T1000 (cell line): ENCODE measurements at places on chromosomes 2 and 18.
A peak's percentile ranks its signal among the peaks of the same experiment; 100 is the strongest.

DNA sequence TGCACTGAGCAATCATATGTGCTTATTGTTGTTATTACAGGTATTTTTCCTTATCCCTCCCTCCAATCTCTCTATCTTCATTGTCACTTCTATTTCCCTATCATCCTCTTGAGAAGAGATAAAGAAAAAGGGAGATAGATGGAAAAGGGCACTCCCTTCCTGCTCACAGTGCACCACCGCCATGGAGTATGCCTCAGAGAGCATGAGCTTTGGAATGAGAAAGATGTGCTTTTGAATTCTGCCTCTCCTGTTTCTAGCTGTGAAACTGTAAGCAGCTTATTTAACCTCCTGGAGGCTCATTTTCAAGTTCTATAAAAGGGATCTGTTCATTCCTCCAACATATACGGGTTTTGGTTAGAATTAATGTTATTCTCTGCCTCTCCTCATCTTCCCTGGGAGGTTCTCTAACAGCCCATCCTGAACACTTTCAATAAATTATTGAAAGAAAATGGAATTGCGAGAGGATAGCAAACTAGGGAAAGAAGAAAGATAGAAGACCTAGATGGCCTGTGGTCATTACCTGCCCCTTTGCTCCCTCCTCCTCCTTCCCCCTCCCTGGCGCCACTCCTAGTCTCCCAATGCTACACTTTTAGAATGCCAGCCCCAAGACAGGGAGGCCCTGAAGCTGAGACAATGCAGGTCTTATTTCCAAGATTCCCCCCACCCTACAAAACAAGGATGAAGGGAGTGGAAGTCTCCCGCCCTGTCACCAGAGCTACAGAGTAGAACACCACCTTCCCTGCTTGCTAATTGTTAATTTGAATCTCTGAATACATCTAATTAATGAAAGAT is 37.8 kb downstream of the FIGN start:
- DNase-seq = no peak

GRCh38 chr18:68414407-68414806 is 300.5 kb downstream of the TMX3 start:
- no peak for DNase-seq

GRCh38 chr18:58758046-58758445 is 86.8 kb downstream of the MALT1 start:
- DNase-seq = no peak

GRCh38 chr2:204030322-204030721 is 93.8 kb downstream of the ICOS start:
- DNase-seq = no peak

DNA sequence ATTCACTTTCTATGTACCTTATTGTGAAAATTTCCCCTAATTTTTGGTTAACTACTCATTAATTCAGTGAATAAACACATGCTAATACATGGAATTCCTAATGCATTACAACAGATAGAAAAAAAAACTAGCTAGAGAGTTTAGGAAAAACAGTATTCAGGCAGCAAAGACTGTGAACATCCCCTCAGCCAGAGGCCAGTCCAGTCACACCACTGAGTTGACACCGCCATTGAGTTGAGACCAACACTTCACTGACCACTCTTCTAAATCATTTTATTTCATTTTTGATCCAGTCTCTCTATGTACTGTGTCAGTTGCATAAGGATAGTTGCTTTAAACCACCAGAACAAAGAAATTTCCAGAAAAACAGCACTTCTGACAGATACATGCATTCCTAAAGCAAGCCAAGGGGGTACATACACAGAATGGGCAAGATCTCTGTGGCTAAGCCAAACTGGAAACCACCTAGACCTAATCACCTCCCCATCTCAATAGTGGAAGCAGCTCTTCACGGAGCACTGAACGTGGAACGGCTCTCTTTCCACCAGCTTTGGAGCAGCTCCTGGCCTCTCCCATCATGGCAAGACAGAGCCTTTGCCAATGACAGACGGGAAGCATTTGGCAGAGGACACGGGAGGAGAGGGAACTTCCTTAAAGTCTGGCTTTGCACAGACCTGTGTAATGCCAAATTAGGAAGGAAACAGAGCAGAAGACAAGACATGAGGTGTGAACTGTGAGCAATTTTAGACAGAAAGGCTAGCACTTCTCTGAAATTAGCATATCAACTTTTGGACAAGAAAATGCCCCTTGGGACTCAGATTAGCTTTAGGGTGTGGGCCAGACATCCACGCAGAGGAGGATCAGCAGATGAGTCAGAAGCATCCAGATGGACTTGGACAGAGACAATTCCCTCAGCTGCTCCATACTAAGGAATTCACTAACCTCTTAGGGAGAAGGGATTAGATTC is 36.4 kb downstream of the CACNB4 start:
- DNase-seq = peak; percentile 11

DNA sequence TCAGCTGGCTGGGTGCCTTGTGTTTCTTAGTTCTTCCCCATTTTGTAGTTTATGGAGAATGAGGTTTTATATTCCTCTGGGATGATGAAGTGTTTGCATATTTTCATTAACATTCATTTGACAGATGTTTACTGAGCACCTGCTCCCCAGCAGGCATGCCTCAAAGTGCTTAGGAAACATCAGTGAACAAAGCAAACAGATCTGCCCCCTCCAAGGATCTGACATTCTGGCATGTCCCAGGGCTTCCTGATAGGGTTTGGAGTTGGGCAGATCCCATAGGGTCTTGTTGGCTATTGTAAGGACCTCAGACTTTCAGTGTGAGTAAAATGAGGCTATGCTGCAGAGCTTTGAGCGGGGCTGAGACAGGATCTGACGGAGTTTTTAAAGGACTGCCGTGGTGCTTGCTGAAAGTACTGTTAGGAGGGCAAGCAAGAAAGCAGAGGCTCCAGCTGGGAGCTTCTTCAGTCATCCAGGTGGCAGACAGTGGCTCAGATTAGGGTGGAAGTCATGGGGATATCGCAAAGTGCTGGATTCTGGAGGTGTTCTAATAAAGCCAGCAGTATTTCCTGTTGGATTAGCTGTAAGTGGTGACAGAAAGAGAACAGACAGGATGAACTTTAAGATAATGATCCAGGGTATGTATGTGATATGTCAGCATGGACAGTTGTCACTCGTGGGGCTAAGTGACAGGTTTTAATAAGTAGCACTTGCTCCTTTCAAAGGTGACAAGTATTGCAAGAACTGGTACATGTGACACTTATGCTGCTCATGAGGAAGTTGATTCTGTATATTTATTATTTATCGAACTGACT is 11.3 kb upstream of the IAH1 start:
- no peak for DNase-seq

GRCh38 chr2:161994761-161995520 is 79.1 kb downstream of the DPP4 start:
- no peak for DNase-seq

GRCh38 chr2:48108455-48108854 is 202.2 kb upstream of the FBXO11 start:
- DNase-seq = no peak

DNA sequence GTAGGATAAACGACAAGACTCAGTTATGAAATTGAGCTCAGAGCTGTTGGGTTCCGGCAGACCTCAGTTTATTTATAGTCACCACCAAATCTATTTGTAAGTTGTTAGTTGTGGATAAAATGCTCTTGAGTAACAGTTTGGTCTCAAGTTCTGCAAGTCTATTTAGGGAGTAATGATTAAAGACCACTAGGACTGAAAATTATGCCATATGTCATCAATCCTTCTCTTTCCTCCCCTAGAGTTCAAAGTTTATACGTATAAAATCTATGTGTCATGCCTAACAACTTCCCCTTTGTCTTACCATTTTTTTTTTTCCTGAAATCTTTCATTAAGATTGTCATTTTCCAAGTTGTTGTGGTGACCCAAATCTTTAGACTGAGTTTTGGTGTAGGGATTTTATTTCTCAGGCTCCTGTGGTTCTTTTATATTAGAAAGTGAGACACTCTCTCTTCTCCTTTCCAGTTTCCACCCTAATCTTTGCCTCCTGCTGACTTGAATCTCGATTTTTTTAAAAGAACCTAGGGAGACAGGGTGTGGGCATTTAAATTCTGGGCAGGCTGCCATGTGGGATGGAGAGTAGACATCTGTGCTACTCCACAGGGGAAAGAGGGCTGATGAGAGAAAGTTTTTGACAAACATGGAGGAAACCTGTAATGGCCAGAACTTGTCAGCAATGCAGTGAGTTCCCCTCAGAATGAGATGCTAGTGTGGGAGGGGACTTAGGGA is 51.0 kb downstream of the LAMA3 start:
- DNase-seq = peak; percentile 11

GRCh38 chr2:223994562-223995162 is 37.4 kb downstream of the MRPL44 start:
- no peak for DNase-seq

GRCh38 chr18:48151421-48152065 is 221.1 kb upstream of the SMAD2 start:
- DNase-seq = no peak

GRCh38 chr2:40039549-40039948 is 260.5 kb upstream of the THUMPD2 start:
- no peak for DNase-seq

DNA sequence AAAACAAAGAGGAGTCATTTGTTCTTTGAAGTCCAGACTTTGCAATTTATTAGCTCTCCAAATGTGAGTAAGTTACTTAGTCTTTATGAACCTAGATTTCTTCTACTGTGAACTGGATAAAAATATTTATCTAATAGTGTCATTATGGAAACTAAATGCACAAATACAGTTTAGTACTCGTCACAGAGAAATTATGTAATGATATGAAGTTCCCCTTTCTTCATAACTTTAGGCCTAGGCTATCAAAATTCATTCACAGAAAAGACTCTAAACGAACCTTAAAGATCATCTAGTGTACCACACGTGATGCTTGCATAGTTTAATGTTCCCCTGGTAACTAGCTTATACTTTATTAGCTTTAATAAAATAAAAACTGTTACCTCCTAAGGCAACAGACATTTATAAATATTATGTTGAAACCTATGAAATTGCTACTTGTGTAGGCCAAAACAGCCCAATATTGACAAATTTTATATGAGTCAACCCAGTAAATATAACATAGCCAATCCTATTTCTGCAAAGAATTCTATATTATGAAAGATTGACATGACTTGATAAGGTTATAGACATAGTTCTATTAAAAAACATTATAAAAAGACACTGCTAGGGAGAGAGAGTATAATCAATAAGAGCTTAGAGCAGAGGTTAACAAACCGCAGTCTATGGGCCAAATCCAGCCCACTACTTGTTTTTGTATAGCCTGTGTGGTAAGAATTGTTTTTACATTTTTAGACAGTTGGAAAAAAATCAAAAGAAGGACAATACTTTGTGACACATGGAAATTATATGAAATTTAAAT is 44.9 kb upstream of the ITPRID2 start:
- no peak for DNase-seq
